ENCODE measurements at places on chromosomes 5 and 9.
A peak's percentile ranks its signal among the peaks of the same experiment; 100 is the strongest.

GRCh38 chr9:114830546-114830945, 24.7 kb upstream of the TNFSF15 start:
- DNase-seq, result no peak

GRCh38 chr5:89055695-89056085, 172.7 kb upstream of the MEF2C start:
- no peak for DNase-seq

DNA sequence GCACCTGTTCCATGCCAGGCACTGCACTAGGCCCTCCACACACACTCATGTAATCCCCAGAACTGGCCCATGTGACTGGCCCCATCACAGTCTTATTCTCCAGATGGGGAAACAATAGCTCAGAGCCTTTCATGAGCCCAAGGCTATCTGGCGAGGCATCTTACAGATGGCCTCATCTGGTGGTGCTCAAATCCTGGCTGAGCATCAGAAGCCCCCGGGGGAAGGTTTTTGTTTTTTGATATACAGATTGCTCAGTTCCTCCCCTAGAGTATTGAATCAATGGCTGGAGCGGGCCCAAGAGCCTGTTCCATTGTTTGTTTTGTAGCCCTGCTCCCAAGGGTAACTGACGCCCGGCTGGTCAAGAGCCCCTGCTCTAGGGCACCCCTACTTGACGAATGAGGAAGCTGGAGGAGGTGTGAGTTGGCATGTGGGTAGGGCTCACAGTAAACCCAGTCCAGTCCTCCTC, 145.3 kb upstream of the RAPGEF1 start:
- no peak for DNase-seq

GRCh38 chr9:134942788-134943184, 25.1 kb upstream of the FCN1 start:
- DNase-seq, result no peak

DNA sequence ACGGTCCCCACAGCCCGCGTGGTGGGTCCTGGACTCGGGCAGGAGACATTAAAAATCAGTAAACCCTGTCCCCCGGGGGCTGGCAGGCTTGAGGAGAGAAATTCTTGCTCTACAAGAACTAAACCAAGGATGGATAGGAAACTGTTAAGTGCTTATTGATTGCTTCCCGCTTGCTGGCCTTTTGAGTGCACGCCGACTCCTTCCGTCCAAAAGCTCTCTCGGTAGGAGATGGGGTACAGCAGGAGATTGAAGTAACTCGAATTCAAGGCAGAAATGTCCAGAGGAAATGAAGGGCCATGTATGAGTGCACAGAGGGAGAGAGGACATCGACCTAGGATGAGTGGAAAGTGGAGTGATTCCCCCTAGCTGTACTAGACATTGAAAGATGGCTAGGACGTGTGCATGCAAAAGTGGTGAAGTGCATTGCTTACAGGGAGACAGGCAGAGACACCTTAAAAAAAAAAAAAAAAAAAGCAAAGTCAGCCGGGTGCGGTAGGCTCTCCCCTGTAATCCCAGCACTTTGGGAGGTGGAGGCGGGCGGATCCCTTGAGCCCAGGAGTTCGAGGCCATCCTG, 923 bp downstream of the RECK start:
- no peak for DNase-seq

DNA sequence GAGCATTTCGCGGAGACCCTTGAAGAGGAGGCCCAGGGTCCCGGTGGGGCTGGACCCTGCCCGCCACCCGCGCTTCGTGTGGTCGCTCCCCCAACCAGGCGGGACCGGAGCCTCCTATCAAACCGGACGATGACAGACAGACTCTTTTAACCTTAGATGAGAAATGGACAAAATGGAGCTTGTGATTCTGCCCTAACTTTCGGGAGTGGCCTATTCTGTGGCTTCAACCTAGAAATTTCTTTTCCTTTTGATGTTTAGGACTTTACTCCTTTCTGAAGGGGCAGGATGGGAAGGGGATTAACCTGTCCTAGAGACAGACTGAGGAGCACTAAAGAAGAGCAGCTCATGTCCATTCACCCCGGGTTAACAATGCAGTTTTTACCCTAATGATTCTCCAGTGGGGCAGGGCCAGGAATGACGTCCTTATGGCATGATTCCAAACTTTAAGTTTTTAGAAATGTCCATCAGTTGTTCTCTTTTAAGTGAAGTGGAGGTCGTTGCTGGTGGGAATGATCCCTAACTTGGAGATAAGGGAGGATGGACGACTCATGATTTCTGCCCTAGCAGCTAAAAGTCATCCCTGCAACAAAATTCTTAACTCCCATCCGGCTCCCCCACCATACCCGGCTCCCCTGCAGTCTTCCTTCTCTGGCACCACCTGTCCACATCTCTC, 1.0 kb downstream of the NIPSNAP3A start:
- DNase-seq, result no peak

GRCh38 chr5:1347571-1347970, 2.7 kb upstream of the CLPTM1L start:
- no peak for DNase-seq

DNA sequence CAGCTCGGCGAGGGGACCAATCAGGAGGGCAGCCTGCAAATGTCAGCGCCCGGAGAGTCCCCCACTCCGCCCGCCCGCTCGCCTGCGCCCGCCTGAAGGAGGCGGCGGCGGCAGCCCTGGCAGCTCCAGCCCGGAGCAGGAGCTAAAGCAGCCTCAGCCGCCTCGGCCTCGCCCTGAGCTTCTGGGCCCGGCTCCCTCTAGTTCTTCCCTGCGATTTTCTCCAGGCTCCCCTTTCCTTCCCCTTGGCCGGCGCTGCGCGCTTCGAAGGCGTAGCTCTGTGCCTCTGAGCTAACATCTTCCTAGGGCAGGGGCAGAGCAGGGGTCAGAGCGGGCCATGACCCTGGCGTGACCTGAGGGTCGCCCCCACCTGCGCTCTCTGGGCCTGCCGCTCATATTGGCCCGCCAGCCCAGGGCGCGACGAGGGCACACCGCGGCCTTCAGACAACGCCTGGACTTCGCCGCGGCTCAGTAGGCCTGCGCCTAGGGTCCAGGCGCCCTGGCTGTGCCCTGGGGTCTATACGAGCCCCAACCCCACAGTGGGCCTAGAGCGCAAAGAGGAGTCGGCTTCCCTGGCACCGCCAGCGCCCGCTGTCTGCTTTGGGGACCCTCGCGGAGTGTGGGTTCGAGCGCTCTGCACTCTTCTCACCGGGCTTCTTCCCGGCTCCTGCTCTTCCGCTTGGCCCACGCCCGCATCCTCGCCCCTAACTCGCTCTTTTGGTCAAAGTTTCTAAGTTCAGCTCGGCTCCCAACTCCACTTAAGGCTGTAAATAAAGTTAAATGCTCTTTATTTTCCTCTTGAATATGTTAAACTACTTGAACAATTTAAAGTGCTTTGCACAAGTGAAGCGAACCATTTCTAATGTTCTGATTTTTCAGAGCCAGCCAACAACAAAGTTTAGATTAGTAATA, 504 bp upstream of the OTP start:
- DNase-seq, result no peak

DNA sequence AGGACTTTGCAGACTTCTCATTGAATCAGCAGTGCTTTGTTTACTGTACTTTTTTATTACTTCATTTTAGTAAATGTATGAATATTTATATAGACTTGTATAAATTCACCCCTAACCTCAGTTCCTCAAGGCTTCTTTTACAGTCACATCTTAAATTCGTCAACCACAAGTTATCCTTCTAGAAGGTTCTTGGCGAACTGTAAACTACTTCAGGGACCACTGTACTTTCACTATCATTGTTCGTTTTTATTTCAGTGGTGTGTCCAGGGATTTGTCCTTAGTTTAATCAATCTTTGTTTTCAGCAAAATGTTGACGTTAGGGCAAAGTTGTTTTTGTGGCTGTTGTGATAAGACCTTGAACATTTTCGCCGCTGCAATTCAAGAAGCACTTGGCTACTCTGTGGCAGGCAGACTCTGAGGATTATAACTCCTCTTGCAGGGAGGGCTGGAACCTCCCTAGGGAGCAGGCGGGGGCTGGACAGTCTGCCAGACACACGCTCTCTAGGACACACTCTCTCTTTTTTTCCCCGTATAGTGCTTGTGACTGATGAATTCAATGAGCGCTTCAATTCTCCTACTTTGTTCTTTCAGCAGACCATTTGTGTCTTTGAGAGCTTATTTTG, 252.8 kb downstream of the FBXL7 start:
- DNase-seq, result no peak

- no peak for DNase-seq
Measured at GRCh38 chr5:14528115-14528514, 53.5 kb upstream of the OTULINL start.

DNA sequence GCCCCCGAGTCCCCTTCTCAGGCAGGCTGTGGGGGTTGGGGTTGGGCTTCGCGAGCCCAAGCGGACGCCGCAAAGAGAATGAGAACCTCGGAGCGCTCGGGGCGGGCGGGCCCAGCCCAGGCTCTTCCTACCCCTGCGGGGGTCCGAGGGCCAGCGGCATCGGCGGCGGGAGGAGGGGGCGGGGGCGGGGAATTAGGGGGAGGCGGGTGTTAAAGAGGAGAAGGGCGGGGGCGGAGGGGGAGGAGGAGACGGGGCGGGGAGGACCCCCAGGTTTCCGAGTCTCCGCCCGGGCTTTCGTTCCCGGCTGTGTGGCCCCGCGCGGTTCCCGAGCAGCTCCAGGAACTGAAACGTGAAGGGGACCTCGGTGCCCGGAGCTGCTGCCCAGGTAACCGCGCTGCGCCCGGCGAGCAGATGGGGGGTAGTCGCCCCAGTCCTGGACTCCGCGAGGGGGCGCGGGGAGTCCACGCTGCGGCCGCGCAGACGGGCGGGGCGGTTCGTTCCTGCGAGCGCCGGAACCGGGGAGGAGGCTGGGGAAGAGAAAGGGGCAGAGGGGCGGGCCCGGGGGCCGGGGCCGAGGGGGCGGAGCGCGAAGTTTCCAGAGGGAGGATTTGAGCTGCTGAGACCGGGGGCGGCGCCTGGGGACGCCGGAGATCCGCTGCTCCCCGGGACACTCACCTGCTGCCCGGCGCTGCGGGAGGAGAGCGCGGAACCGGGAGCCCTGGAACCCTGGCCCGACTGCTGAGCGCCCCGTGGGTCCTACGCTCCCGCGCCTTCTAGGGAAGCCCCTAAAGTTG, 38.4 kb upstream of the PLEKHG4B start:
- DNase-seq, result peak; percentile 63

GRCh38 chr5:137997726-137998213, 35.1 kb downstream of the FAM13B start:
- DNase-seq, result no peak

DNA sequence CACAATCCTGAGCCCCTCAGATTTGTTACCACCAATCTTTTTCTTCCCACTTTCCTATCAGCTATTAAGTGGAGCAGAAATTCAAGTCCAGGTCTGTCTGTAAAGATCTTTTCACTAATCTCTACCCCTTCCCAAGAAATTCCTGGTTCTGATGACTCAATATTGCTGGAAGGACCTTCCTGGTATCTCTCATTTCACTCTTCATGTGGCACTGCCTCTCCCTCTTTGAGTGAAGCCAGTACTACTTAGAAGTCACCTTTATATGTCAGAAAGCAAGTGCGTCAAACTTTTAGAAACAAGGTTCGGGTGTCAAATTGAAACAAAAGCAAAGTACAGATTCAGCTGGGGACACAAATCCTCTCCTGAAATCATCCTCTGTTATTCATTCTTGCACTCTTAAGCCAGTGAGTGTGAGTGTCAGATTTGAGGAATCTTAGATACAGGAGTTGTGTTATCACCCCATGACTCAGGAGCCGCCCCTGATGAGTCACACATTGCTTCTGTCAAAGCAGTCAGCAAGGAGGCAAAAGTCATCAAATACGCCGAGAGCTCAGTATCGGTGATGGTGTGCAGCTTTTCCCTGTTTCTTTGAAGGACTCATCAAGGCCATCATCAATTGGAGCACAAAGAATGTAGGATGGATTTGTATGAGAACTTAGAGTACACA, 313.0 kb downstream of the CETN3 start:
- no peak for DNase-seq

GRCh38 chr5:175798626-175799025, 72.8 kb upstream of the CPLX2 start:
- DNase-seq, result no peak

DNA sequence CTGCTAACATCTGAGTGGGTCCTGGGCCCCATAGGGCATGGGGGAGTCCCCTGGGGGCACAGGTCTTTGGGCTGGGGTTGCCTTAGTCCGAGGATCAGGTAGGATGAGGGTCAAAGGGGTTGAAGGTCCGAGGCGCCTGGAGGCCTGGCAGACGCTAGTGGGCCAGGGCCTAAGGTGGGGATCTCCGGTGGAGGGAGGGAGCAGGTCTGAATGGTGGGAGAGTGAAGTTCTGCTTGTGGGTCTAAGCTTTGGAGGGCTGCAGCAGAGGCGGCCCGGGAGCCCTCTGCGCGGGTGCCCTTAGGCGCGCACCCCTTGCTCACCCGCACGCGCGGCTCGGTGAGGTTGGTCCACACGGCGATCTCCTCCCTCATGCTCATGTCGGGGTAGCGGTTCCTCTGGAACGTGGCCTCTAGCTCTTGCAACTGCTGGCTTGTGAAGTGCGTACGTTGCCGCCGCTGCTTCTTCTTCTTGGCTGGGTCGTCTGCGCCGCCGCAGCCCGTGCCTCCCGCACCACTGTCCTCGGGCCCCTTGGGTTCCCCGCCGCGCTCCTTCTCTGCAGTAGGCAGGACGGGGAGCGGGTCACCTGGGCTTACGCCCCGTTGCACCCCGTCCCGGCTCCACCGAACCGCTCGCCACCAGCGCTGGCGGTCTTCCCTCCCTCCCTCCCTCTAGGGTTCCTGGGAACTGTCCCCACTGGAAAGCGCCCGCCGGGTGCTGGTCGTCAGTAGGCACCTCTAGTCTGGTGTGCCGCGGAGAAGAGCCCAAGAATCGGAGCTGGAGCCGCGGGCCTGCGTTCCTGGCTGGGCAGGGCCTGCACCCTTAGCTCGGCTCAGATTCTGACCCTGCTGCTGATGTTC, 2.8 kb downstream of the PITX1 start:
- no peak for DNase-seq

GRCh38 chr9:130544364-130544763, 35.0 kb upstream of the FUBP3 start:
- no peak for DNase-seq

DNA sequence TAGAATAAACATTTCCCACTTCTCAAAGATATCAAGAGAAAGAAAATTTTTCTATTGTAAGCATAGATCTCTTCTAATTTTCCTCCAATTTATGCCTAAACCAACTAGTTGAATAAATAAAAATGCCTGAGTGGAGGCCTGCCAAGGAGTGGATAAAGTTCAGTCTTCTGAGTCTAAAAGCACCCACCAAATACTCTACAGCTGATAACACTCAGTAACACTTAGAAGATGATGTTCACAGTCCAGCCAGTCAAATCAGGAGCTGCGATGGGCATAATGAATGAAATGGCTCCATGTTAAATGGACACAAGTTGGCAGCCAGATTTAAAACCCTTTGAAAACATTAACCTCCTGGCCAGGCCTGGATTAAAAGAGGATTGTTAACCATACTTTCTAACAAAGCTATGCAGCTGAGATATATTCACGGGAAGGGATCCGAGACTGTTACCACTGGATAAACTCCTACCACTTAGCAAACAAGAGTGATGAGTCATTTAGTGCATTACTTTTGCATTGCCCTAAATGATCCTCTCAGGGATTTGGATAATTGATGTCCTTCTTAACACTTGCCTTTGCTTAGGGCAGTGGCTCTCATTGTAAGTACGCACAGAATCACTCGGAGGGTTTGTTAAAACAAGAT, 63.7 kb upstream of the CCDC112 start:
- no peak for DNase-seq

GRCh38 chr9:84939774-84940173, 270.2 kb downstream of the NTRK2 start:
- no peak for DNase-seq

GRCh38 chr5:150208187-150209098, 18.6 kb downstream of the SLC6A7 start:
- DNase-seq, result no peak

All from NCI-H187 (cell line).